ENCODE measurements at places on chromosomes 13 and 19.

DNA sequence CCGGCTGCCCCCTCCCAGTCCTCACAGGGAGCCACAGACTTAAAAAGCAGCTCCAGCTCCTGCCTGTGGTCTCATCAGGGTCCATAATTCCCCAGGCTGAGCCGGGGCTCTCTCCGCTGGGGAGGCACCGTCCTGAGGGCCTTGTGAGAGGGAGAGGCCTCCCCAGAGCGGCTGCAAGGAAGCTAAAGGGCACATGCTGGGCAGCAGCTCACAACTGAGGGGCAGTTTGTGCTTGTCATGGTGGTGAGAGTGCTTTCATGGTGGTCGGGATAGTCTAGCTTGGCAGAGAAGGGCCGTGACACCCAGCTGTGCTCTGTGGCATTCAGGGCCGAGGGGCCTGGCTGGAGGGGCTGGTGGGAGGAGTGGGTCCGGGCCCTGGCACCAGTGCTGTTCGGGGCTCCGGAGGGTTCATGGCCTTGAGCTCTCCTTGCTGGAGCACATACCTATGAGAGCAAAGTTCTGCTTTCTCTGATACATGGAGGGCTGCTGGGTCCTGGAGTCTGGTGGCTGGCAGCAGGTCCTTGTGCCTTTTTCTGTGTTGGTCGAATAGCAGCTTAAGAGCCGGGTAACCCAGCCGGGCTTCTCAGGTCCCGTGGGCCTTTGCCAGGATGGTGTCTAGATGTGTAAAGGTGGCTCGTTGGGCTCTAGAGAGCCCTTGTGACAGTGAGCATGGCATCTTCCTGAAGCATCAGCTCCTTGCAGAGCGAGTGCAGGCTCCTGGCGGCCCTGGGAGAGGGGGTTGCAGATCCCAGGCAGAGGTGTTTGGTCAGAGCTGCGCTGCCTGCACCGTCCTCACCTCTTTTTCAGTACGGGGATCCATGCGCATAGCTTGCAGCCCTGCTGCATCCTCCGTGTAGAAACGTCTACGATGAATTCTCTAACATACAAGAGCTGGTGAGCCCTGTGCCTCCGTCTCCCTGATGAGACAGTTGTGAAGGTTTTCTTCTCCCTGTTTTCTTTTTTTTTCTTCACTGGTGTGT lies 8.8 kb downstream of the UPF1 start:
- DNase-seq: no peak

DNA sequence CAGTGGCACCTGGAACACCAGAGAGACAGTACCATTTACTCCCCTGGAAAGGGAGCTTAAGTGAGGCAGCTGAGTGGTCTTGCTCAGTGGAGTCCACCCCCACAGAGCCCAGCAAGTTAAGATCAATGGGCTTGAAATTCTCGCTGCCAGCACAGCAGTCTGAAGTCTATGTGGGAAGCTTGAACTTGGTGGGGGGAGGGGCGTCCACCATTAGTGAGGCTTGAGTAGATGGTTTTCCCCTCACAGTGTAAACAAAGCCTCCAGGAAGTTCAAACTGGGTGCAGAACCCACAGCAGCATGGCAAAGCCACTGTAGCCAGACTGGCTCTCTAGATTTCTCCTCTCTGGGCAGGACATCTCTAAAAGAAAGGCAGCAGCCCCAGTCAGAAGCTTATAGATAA lies 30.3 kb upstream of the CEACAM4 start:
- no peak for DNase-seq

DNA sequence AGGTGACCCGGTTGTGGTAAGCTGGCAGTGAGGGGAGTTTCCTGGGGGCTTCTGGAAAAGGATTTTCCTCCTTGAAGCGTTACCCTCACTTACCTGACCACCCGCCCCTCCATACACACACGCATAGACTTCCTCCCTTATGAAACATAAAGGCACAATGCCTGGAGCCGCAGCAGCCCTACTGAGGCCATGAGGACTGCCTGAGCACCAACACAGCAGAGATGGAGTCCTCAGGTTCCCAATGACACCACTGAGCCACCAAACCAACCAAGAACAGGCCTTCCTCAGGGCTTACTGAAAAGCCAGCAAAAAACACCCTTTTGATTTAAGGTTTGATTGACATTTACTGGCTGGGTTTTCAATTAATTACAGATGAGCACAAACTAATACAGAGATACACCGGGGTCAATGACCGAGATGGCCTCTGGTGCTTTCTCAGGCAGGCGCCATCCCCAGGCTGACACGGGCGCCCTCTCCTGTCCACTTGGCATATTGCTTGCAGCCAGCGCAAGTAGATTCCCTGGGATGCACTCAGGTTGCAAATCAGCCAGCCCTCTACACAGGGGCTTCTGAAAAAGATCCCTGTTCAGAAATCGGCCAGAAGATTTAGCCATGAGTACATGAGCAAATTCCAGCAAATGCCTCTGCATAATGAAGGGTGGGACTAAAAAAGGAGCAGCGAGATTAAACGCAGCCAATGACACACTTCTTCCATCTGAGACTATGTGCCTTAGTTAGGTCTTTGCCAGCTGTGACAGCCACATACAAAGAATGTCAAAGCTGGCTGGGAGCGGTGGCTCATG lies 14.8 kb downstream of the OPA3 start:
- DNase-seq: peak; percentile 77

GRCh38 chr13:43831088-43831487 lies 44.3 kb upstream of the ENOX1 start:
- no peak for DNase-seq

DNA sequence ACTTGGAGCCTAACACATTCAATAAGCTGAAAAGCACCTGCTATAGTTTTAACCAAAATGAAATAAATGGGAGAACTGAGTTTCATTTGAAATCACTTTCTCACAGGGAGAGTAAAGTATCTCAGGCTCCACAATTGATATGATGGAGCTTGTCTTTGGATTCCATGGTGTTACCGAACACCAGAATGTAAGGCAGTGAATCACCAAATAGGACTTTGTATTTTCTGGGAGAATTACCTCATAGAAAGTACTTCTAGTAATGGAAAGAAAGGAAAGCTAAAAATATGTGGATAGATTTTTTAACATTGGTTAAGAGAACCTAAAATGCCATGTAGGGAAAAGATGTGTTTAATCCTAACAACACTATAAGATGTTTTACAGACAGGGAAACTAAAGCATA lies 123.6 kb downstream of the NALCN start:
- DNase-seq: no peak

GRCh38 chr19:45400192-45400591 lies 4.7 kb downstream of the PPP1R13L start:
- DNase-seq: no peak

- DNase-seq: no peak
Observed at GRCh38 chr13:99041788-99042187, 63.9 kb upstream of the DOCK9 start.
